ENCODE measurements at places on chromosomes 3 and 15.

GRCh38 chr15:29420188-29420587 lies 150.6 kb upstream of the NSMCE3 start:
- DNase-seq, result no peak

- DNase-seq, result no peak
Observed at GRCh38 chr3:194773771-194774455, 88.2 kb downstream of the FAM43A start.

- DNase-seq, result no peak
Observed at GRCh38 chr3:178182337-178182779, 353.9 kb upstream of the KCNMB2 start.

GRCh38 chr15:101433396-101433795 lies 56.1 kb downstream of the PCSK6 start:
- no peak for DNase-seq

- DNase-seq, result no peak
Observed at GRCh38 chr3:107204121-107204520, 173.1 kb upstream of the CCDC54 start.
